Smooth muscle cell of trachea (primary cell): ENCODE measurements at places on chromosomes 1 and 21. TPM values are rescaled to one million over a fixed set of nuclear protein-coding genes. Genes with fewer than 3 reads are reported as not detected.

CDC42BPA gene
- total RNA-seq: 47.8 and 53.4 TPM in 2 replicates

LCE1C gene
- total RNA-seq: not detected in 2 replicates

HIPK1 gene
- 18.2 and 21.0 TPM in 2 replicates for total RNA-seq

CHD5 gene
- total RNA-seq: under 0.01 and 0.15 TPM in 2 replicates

MTF2 gene
- total RNA-seq: 9.9 and 15.7 TPM in 2 replicates

SLAMF9 gene
- 0.33 TPM in 1 of 2 replicates, not detected in the other for total RNA-seq

TRNAU1AP gene
- 25.1 and 36.8 TPM in 2 replicates for total RNA-seq

MYOG gene
- total RNA-seq: not detected in 2 replicates

MARK1 gene
- 0.17 and 0.29 TPM in 2 replicates for total RNA-seq

HS2ST1 gene
- 36.1 and 53.1 TPM in 2 replicates for total RNA-seq

ELF3 gene
- under 0.01 and 1.2 TPM in 2 replicates for total RNA-seq

FCAMR gene
- total RNA-seq: not detected in 2 replicates

FBLIM1 gene
- total RNA-seq: 34.9 and 53.4 TPM in 2 replicates

PADI4 gene
- total RNA-seq: not detected in 2 replicates

NHLH1 gene
- total RNA-seq: not detected in 2 replicates

IL19 gene
- not detected in 2 replicates for total RNA-seq

SPRR2G gene
- not detected in 2 replicates for total RNA-seq

SYNJ1 gene
- total RNA-seq: 7.1 and 10.6 TPM in 2 replicates
